ENCODE measurements at places on chromosomes 4 and X.
A peak's percentile ranks its signal among the peaks of the same experiment; 100 is the strongest.

- no peak for DNase-seq
Measured at GRCh38 chr4:11743976-11744375, 315.3 kb upstream of the HS3ST1 start.

GRCh38 chrX:107325467-107325866 is 119.1 kb downstream of the DNAAF6 start:
- no peak for DNase-seq

DNA sequence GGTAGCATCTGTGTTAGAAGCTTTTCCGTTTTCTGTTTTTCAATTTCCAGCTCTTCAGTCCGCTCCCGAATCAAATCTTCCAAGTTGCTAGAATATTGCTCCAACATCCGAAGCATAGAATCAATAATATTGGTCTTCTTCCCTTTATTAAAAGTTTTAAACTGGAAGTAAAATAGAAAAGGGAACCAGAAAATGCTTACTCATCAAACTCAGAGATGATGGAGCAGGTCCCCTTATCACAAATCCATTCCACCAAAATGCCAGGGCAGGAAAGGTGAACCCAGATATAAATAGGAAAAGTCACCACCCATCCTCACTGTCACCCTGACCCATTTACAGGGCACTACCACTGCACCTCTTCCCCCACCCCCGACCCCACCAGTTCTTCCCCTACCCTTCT is 89.0 kb downstream of the GUCY2F start:
- DNase-seq: no peak

DNA sequence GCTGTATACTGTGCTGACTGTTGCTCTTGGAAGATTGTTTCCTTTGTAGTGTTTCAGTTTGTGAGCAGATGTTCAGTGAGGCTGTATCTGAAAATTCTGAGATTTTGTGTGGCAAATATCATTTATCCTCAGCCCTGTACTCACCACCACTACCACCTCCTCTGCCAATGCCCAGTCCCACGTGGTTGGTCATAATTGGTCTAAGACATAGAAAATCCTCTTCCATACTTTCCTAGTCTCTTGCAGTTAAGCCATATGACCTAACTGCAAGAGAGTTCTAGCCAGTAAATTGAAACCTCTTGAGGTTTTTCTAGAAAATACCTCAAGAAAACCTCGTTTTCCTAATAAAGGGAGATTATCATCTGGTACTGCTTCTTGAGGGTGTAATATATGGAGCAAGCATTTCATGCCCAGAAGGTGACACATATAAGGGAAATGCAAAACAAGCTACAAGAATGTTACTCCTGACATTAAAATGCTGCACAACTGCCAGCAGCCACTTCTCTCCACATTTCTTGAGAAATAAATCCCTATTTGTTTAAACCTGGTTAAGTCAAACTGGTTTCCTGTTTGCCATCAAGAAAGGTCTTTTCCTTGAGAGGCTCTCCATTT is 32.8 kb downstream of the ABCE1 start:
- DNase-seq: no peak

DNA sequence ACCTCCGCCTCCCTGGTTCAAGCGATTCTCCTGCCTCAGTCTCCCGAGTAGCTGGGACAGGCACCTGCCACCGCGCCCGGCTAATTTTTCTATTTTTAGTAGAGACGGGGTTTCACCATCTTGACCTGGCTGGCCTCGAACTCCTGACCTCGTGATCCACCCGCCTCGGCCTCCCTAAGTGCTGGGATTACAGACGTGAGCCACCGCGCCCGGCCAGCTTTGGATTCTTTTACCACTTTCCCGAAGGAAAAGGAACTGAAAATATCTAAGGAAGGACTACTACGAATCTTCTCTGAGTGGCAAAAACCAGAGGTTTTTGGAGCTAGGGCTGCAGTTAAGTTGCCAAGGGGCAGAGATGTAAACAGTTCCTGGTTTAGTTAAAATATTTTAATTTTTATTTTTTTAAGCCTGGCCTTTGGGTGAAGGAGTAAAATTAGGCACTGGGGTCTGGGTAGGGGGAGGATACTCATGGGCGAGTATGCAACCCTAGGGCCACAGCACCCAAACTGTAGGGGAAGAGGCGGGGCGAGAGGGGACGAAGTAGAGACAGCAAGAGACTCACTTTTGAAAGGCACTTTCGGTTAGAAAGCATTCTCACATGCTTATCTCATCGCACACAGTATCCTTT is 525 bp upstream of the CISD2 start:
- no peak for DNase-seq

GRCh38 chr4:29571322-29571721 is 1148.8 kb upstream of the PCDH7 start:
- DNase-seq: no peak

GRCh38 chr4:7103607-7104365 is 35.9 kb upstream of the GRPEL1 start:
- DNase-seq: peak; percentile 75

GRCh38 chrX:53374923-53375322 is 47.5 kb downstream of the SMC1A start:
- DNase-seq: no peak

- DNase-seq: no peak
Measured at GRCh38 chrX:124530803-124531202, 184.4 kb downstream of the SH2D1A start.

GRCh38 chrX:153408871-153409351 is 2.4 kb upstream of the ZFP92 start:
- no peak for DNase-seq

DNA sequence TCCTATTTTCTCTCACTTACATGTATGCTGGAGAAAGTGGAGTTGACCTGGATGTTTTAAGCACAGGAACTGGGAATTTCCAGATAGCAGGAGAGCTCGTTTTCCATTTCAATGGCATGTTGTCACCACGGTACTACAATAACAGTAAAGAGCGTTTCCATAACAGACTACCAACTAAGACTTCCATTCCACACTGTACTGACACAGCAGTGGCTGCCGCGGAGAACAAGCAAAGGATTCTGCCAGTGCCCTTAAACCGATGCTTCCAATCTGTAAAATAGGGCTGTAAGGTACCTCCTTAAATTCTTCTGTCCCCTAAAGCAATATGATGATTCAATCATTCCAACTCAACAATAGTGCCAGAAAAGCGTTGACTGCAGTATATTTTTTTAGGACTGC is 143.9 kb downstream of the KLHL13 start:
- DNase-seq: no peak
